ENCODE measurements at places on chromosomes 11 and 22.

GRCh38 chr11:39327302-39327701, 2132.2 kb downstream of the LRRC4C start:
- no peak for DNase-seq

GRCh38 chr11:74605403-74605802, 13.0 kb downstream of the POLD3 start:
- no peak for DNase-seq

- peak; percentile 68 for DNase-seq
Observed at GRCh38 chr11:69002110-69002569, 10.9 kb downstream of the MRGPRF start.

- no peak for DNase-seq
Observed at GRCh38 chr11:19891022-19891421, 178.4 kb downstream of the NAV2 start.

DNA sequence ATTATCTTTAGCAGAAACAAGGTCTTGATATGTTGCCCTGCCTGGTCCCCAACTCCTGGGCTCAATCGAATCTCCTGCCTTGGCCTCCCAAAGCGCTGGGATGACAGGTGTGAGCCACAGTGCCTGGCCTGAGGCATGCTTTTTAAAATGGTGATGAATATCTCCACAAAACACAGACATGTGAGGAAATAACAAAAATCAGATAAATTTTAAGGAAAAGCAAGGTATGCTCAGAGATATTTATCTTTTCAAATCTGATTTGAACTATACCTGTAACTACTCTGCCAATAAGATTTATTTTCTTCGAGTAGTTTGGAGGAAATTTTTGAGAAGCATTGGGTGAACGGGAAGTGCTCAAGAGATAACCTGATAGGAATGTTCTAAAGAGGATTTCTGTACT, 35.9 kb upstream of the MMP20 start:
- DNase-seq, result no peak

DNA sequence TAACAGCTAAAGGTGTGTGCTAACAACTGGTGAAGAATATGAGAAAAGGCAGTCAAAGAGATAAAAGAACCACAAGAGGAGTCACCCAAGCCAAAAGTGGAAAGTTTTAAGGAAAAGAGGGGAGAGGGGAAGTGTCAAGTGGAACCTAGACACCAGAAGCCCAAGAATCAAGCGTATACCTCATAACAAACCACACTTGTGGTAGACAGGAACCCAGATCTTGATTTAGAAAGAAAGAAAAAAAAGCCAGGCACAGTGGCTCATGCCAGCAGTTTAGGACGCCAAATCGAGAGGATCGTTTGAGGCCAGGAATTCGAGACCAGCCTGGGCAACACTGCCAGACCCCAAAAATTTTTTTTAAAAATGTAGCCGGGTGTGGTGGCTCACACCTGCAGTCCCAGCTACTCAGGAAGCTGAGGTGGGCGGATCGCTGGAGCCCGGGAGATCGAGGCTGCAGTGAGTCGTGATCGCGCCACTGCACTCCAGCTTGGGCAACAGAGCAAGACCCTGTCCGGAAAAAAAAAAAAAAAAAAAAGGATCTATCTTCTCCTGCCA, 877 bp downstream of the SLC25A17 start:
- no peak for DNase-seq

- no peak for DNase-seq
Observed at GRCh38 chr11:133526790-133527189, 5.5 kb downstream of the OPCML start.

DNA sequence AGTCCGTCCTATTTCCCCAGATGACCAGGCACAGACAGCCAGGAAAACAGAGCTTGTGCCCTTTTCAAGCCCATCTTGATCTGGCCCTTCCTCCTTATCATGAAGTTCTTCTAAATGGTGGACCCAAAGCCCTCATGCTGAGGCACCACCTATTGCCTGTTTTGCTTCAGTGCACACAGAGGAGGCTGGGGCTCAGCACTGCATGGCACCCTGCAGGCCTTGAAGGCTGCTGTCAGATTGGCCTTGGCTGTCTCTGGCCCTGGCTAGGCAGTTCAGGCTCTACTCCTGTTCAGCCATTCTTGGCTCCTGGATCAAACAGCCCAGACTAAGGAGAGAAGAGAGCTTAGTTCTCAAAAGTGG, 49.2 kb downstream of the OTOG start:
- DNase-seq, result no peak

- no peak for DNase-seq
Observed at GRCh38 chr11:61004761-61005181, 33.3 kb downstream of the CD6 start.

DNA sequence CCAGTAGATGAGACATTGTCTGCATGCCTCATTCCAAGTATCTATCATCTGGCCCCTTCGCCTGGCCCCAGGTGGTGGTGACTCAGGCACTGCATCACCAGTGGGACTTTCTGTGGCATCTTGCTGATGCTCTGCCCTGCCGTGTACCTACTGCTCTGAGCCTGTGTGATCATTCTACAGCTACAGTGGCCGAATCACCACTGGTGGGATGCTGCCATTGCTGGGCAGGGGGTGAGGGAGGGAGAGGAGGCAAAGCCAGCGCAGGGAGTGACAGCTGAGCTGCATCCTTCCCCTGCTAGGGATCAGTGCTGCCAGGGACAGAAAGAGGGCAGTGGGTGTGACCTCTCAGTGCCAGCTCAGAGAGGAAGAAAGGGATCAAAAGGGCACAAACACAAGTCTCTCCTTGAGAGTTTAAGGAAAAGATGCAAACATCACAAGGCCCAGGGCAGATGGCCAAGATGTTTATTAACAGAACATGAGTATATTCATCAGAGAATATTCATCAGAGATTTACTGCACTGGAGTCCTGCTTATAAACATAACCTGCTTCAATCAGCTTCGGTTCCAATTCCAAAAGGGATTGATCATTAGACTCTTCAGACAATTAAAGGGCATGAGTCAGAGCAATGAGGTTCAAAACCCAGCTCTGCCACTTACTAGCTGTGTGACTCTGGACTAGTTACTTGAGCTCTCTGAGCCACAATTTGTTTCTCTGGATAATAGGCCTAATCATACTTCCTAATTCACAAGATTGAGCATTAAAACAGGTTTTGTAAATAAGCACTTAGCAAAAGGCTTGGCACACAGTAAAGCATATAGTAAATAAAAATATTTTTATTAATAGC, 109.8 kb downstream of the NAT10 start:
- DNase-seq, result no peak

DNA sequence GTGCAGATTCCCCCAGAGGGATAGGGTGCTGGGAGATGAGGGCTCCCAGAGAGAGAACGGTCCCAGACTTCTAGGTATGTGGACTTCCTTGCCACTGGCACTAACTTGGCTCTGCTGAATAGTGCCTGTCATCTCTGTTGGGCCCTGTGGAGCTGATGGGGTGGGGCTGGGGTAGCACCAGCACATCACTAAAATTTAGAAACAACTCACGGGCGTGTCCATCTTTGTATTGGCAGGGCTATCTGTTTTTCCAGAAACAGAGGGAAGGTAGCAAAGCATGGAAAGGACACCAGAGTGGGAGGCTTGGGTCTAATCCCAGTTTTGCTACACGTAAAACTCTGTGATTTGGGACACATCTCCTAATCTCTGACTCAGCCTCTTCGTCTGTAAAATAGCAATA, 25.8 kb downstream of the SWAP70 start:
- no peak for DNase-seq

GRCh38 chr11:126310200-126310991, 6.5 kb downstream of the DCPS start:
- peak; percentile 93 for DNase-seq

DNA sequence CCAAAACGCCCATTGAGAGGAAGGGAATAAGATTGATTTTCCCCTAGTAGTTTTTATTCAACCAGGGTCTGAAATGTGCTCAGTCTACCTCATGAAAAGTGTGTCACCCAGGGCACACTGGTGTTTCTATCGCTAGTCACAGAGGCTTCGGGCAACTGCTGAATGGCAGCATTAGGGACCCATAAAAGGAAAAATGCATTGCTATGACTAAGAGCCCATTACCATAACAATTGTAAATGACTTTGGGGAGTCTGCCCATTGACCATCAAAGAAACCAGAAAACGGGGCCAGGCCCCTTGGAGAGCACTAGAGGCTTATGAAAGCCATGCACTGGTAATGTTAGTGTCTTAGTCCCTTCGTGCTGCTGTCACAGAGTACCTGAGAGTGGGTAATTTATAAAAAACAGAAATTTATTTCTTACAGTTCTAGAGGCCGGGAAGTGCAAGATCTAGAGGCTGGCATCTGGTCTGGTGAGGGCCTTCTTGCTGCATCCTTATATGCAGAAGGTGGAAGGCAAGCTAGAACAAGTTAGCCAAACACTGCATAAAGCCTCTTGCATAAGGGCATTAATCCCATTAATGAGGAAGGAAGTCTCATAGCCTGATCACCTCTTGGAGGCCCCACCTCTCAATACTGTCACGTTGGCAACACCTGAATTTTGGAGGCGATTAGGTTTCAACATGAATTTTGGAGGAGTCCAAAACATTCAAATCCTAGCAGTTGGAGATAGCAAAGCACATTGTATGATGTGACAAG, 306.7 kb downstream of the ST3GAL4 start:
- DNase-seq, result no peak

DNA sequence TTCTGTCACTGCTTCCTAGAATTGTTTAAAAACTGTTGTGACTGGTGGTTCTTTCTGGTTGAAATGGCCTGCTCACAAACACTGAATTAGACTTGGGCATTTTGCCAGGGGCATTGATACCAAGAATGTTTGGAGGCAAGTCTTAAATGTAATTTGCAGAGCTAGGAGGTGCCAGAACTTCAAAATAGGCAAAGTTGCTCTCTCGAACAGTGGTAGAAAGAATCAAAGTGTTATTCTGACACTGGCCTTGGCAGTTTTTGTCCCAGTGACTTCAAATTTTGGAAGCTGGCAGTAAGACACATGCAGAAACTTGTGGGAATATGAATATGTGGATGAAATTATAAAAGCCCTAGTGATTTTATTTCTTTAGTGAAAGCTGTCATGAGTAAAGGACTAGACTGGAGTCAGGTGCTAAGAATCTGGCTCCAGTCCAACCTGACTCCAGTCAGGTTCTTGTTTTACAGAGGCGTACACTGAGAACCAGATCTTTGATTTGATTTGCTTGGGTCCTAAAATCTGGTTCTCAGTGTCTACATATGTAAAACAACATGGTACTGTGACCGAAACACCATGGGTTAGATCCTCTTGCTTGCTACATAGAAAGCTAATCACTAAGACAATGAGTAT, 20.9 kb downstream of the SVIP start:
- DNase-seq, result no peak

DNA sequence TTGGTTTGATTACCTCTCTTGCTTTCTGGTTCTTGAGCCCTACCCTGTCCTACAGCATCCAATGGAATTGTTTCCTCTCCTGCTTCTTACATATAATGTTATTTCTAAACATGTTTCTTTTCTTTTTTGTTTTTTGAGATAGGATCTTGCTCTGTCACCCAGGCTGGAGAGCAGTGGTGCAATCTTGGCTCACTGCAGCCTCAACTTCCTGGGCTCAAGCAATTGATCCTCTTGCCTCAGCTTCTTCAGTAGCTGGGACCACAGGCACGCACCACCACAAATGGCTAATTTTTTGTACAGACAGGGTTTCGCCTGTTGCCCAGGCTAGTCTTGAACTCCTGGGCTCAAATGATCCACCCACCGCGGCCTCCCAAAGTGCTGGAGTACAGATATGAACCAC, 105.9 kb downstream of the SGSM3 start:
- no peak for DNase-seq

DNA sequence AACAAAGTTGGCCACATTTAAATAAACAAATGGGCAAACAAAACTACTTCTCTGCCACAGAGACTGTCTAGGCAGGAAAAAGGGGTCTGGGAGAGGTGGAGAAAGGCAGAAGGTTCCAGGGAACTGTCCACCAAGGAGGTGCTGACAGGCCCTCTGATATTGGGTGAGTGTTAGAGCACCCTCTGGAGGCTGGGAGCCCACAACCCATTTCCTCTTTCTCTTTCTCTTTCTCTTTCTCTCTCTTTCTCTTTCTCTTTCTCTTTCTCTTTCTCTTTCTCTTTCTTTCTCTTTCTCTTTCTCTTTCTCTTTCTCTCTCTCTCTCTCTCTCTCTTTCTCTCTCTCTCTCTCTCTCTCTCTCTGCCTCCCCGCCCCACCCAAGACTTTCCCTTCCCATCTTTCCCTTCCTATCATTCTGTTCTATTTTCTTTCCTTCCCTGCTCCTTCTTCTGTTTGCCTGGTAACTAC, 912.8 kb downstream of the DLG2 start:
- no peak for DNase-seq

GRCh38 chr22:36540867-36541642, 12.1 kb upstream of the EIF3D start:
- DNase-seq, result no peak

GRCh38 chr11:46902694-46903093, 15.7 kb downstream of the LRP4 start:
- no peak for DNase-seq

DNA sequence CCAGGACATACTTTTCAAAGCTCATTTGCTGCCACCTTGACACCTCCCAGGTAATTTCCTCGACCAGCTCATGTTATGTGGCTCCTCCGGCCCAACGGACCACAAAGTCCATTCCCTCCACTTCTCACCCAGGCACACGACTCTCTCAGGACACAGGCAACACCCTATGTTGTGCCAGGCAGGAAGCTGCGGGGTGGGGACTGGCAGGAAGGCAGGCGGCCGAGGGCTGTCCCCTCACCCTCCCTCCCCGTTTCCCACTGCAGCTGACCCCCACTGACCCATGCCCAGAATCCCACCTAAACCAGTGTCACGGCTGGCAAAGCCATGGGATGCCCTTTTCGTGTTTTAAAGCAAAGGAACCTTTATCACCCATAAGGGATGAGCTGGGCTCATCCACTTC, 20.8 kb downstream of the CELSR1 start:
- no peak for DNase-seq

GRCh38 chr11:121723246-121723741, 270.5 kb upstream of the SORL1-AS1 start:
- DNase-seq, result no peak

Data from lower leg skin (tissue), 4 donors.